ENCODE measurements at places on chromosomes 11 and 22. TPM values are rescaled to one million over a fixed set of nuclear protein-coding genes. Genes with fewer than 3 reads are reported as not detected.

DNA sequence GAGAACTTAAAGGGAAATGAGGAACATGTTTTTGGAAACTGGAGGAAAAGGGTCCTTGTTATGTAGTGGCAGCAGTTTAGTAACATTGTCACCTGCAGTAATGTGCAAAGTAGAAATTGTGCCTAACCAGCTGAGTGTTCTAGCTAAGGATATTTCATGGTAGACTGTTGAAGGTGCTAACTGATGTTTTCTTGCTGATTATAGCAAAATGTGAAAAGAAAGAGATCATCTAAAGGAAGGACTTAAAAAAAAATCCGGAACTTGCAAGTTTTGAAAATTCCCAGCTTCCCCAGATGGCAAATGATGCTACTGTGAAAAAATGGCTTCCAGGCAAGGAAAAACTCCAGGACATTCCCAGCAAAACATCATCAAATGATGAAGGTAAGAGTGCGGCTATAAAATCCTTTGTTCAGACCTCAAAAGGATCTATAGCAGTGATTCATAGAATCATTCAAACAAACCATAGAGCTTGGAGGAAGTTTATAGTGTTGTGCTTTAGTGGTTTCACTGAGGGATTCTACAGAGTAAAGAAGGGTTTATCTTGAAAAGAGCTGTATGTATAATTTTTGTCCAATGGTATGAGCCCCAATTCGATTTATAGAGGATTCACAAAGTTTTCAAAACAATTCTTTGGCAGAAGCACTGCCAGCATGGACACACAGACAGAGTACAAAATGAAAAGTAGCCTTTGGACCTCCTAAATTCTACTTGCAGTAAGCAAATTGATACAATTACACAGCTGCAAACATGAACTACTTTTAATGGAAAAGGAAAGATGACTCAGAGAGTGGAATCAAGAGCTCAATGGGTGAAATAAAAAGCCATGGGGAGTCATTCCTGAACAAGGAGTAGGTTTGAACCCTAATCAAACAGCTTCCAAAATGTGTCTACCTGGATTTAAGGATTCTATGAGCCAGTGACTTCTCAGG lies 4.3 kb upstream of the TRIM44 start:
- H3K27me3 ChIP-seq = no peaks in the 10 kb centered on the region
- no peak for DNase-seq
- H3K36me3 ChIP-seq = no peaks in the 10 kb centered on the region
- no peak overlapping the region for H3K27ac ChIP-seq
- H3K4me3 ChIP-seq = no peak overlapping the region

Gene ZNF143
- 36.6 TPM for total RNA-seq

- no peak for DNase-seq
- no peak overlapping the region for H3K4me3 ChIP-seq
- H3K4me1 ChIP-seq = no peaks in the 10 kb centered on the region
- H3K27me3 ChIP-seq = no peaks in the 10 kb centered on the region
These were observed 1233.0 kb downstream of the JRKL start for GRCh38 chr11:97622795-97623194.

GRCh38 chr11:118607401-118608359 lies at the start of gene PHLDB1:
PHLDB1 (plus strand) TSS chr11:118607615; CDS start chr11:118613837, 6,222 bp downstream.
- no peaks in the 10 kb centered on the region for H3K27me3 ChIP-seq
- H3K4me3 ChIP-seq = peak within 1 kb of the TSS; percentile 94
- DNase-seq = peak; percentile 92
- H3K27ac ChIP-seq = peak within 1 kb of the TSS; percentile 98

Gene HYLS1
- total RNA-seq = 3.7 TPM

Gene PAMR1
- 46.7 TPM for total RNA-seq

- H3K36me3 ChIP-seq = no peaks in the 10 kb centered on the region
- H3K27me3 ChIP-seq = no peaks in the 10 kb centered on the region
- H3K4me1 ChIP-seq = no peaks in the 10 kb centered on the region
- no peak for DNase-seq
- H3K4me3 ChIP-seq = no peak overlapping the region
These were observed 80.5 kb downstream of the KCNQ1 start for GRCh38 chr11:2525166-2525861.

Gene MAPK8IP2
- 3.2 TPM for total RNA-seq

DNA sequence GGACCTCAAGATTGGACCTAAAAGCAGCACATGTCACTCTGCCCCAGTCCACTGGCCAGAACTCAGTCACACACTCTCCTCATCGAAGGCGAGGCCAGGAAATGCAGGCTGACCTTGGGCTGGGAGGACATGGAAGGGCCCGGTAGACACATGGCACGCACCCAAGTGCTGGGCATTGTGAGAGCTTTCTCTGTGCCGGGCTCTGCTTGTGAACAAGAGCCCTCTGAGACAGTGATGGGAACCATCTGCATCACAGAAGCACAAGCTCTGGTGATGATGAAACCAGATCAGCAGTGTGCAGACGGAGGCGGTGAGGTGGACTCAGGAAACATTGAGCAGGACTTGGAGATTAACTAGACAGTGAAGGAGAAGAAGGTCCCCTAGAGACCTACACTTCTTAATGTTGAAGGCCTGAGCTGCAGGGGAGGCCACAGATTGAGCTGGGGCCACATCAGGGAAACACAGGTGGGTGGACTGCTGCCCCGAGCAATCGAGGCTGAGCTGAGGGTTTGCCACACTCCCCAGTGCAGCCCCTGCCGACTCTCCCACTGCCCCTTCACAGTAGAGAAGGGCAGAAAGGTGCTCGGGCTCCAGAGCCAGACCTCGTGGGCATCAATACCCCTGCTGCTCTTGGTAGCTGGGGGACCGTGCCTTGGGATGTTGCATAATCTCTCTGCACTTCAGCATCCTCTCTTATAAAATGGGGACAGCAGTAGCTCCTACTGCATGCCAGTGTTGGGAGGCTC lies 1460.5 kb downstream of the TBC1D22A start:
- H3K4me1 ChIP-seq = no peaks in the 10 kb centered on the region
- H3K36me3 ChIP-seq = no peaks in the 10 kb centered on the region
- DNase-seq = no peak

DNA sequence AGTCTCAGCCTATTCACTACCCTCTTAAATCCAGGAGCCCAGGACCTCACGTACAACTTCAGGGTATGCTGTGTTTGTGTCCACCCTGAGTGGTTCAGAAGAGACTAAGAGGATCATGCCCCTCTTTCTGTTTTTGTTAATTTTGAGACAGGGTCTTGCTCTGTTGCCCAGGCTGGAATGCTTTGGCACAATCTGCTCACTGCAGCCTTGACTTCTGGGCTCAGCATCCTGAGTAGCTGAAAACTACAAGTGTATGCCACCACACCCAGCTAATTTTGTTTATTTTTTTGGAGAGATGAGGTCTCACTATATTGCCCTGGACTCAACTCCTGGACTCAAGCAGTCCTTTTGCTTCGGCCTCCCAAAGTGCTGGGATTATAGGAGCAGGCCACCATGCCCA lies 118.5 kb downstream of the NAT10 start:
- peaks cover 21% of the 10 kb centered on the region for H3K4me1 ChIP-seq
- H3K36me3 ChIP-seq = no peaks in the 10 kb centered on the region
- H3K27me3 ChIP-seq = no peaks in the 10 kb centered on the region
- no peak overlapping the region for H3K4me3 ChIP-seq
- no peak for DNase-seq
- H3K27ac ChIP-seq = no peak overlapping the region

DNA sequence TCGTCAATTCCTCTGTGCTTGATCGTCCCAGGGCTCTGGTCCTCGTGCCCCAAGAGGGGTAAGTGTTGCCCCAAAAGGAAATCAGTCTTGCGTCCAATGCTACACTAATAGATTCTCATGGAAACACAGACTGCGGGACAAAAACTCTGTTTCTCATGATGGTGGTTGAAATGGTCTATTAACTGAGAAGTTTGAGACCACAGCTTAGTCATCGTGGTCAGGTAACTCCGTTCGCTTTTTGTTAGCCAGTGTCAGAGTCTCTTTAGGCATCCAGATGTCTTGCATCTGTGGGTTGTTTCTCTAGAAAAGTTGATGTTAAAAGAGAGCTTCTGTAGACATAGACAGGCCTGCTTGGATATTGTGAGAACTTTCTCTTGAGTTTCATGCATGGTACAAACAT lies 104.6 kb upstream of the SORL1-AS1 start:
- no peaks in the 10 kb centered on the region for H3K36me3 ChIP-seq
- H3K4me1 ChIP-seq = no peaks in the 10 kb centered on the region
- H3K27me3 ChIP-seq = no peaks in the 10 kb centered on the region
- no peak overlapping the region for H3K27ac ChIP-seq
- H3K4me3 ChIP-seq = no peak overlapping the region
- no peak for DNase-seq

GRCh38 chr11:128318856-128319474 lies 268.4 kb downstream of the ETS1 start:
- no peaks in the 10 kb centered on the region for H3K4me1 ChIP-seq
- H3K27ac ChIP-seq = no peak overlapping the region
- no peak for DNase-seq
- no peaks in the 10 kb centered on the region for H3K36me3 ChIP-seq
- no peaks in the 10 kb centered on the region for H3K27me3 ChIP-seq

- no peaks in the 10 kb centered on the region for H3K27me3 ChIP-seq
- peak overlapping the region; percentile 3 for H3K4me3 ChIP-seq
- peak overlapping the region; percentile 81 for H3K27ac ChIP-seq
- DNase-seq = no peak
These were observed 8.2 kb upstream of the TBC1D22A start for GRCh38 chr22:46754110-46754799.

DNA sequence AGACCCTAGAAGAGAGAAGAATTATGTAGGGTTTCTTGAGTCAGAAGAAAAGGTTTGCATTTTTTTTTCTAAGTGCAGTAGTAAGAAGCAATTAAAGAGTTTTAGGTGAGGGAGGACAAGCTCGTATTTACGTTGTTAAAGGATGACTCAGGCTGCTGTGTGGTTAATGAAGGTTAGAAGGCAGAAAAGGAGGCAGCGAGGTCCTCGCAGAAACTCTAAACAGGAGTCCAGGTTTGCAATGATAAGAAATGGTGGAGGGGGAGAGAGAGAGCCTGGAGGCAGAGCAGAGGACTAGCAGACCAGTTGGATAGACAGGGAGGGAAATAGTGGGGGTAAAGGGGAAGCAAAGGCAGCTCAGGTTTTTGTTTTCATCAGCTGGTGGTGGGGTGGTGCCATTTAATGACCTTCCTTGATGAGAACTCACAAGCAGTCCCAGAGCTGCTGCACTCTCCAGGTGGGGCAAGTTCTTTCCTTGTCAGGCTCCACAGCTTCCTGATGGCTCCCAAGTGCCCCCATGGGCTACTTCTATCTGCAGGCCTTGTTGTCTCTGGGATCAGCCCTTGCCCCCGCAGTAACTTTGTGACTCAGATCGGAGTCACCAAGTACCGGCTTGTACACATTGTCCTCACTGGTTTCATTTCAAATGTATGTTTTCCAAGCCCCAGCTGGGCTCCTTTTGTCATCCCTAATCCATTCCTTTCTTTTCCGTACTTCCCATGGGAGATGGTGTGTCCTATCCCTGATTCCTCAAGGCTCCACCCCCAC lies 8.3 kb upstream of the INSC start:
- no peak overlapping the region for H3K27ac ChIP-seq
- H3K4me3 ChIP-seq = no peak overlapping the region
- no peaks in the 10 kb centered on the region for H3K4me1 ChIP-seq
- no peaks in the 10 kb centered on the region for H3K36me3 ChIP-seq
- H3K27me3 ChIP-seq = no peaks in the 10 kb centered on the region

Gene APOA4
- total RNA-seq = not detected

DNA sequence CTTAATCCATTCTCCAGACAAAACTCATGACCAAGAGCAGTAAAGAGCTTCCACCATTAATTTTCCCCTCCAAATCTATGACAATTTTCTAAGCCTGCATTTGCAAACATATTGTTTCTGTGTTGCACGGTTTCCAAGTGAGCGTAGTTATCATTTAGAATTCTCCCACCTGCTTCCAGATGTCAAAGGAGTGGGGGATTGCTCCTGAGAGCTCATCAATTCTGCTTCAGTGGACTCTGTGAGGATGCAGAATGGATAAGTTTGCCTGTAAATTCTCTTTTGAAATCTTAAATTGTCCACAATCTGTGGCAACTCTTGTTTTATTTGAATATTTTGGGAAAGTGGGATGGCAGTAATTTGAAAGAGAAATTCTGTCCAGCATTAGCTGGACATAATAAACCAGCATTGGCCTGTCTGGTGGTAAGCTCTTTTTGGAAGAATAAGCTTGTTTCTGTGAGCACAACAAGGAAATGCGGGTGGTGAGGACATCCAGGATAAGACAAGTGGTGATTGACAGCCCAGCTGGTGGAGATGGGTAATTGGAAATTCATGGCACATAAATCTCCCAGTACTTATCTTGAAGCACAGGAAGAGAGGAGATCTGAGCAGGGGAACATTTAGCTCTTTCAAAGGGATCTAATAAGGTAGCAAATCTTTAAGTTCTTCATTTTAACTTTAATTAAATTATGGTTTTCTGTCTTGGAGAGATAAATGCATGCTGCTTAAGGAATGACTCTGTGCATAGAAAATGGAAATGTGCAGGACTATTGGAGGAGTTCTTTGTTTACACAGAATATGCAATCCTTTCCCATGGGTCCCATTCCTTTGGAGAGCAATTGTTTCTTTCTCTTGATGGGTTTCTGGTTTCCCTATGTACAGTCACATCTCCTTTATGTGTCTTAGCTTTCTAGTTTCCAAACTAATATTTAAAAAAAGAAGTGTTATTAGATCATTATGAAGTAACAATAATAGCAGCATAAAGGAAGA lies 73.2 kb downstream of the FAT3 start:
- no peaks in the 10 kb centered on the region for H3K27me3 ChIP-seq
- no peaks in the 10 kb centered on the region for H3K36me3 ChIP-seq
- H3K27ac ChIP-seq = no peak overlapping the region
- no peak for DNase-seq
- H3K4me1 ChIP-seq = peaks cover 12% of the 10 kb centered on the region

- H3K36me3 ChIP-seq = no peaks in the 10 kb centered on the region
- H3K27me3 ChIP-seq = no peaks in the 10 kb centered on the region
- DNase-seq = no peak
These were observed 20.3 kb downstream of the ASCL2 start for GRCh38 chr11:2250041-2250440.

DNA sequence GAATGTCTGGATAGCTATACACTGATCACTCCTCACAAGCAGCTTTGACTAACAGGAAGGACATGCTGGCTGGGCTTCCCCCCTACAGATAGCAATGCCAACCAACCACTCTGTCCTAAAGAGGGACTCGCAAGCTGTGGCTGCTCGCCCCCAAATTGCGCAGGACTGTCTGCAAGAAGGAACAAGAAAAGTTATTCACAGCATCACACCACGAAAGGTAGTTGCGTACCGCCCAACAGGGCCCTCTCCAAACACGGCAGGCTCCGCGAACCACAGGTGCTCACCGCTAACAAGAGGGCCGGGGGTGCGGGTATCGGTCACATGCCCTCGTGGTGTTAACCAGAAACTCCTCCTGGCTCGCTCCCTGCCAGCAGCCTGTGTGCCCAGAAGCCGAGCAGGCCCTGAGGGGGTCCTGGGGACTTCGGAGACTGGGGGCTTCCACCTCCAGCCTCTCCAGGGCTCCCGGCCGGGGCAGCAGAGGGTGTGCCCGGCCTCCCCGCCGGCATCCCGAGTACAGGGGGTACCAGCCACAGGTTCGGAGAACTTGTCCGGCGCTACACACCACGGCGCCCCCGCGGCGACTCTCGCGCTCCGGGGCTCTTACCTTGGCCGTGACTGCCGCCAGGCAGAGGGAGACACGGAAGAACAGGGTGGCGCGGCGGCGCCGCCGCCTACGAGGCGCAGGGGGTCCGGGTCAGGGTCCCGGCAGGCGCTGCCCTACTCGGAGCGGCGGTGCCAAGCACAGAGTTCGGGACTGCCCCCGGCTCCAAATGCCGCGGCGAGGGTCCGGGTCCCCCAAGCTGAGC lies 682 bp downstream of the LARGE1 start:
- H3K4me1 ChIP-seq = peaks cover 50% of the 10 kb centered on the region
- peak overlapping the region; percentile 79 for H3K4me3 ChIP-seq
- peak overlapping the region; percentile 85 for H3K27ac ChIP-seq
- H3K27me3 ChIP-seq = no peaks in the 10 kb centered on the region
- H3K36me3 ChIP-seq = no peaks in the 10 kb centered on the region

GRCh38 chr11:134139873-134140331 lies 71.0 kb downstream of the JAM3 start:
- H3K27ac ChIP-seq = peak overlapping the region; percentile 61
- no peak overlapping the region for H3K4me3 ChIP-seq
- H3K4me1 ChIP-seq = peaks cover 16% of the 10 kb centered on the region
- no peaks in the 10 kb centered on the region for H3K36me3 ChIP-seq
- no peaks in the 10 kb centered on the region for H3K27me3 ChIP-seq
